ENCODE measurements at places on chromosomes 3 and 15.

- DNase-seq: no peak
These were observed 49.8 kb downstream of the BOC start for GRCh38 chr3:113261063-113261625.

- no peak for DNase-seq
These were observed 308.3 kb upstream of the SEMA6D start for GRCh38 chr15:47409038-47409437.

- no peak for DNase-seq
These were observed 27.2 kb downstream of the CPNE4 start for GRCh38 chr3:132007617-132008016.

DNA sequence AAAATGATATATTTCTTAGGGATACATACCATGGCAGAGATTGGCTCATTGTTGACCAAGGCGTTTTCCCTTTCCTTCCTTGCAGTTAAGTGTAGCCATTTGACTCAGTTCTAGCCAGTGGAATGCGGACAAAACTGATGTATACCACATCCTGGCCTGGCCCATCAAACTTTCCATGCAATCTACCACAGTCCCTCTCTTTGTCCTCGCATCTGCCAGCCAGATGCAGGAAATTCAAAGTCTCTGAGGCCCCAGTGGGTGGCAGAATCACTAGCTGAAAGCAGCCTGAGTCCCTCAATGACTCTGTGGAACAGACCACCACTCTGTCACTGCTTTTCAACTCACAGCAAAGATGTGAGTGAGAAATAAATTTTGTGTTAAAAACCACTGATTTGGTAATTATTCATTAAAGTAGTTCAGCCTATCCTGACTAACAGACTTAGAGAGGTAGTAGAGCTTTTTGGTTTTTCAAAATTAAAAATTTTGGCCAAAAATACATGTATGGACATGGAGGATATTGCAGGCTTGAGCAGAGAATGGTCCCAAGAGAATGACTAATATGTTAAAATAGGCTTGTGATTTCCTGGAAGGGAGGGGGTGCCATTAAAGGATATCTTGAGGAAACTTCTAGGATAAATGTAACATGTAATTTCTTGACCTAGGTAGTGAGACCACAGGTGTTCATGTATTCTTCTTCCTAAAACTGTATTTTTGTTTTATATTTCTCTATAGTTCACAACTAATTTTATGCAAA is 10.9 kb downstream of the LRRFIP2 start:
- DNase-seq: no peak

- peak; percentile 54 for DNase-seq
These were observed 3.7 kb upstream of the MYL3 start for GRCh38 chr3:46866720-46867549.

- DNase-seq: no peak
These were observed 14.2 kb downstream of the CCNL1 start for GRCh38 chr3:157145606-157146322.

DNA sequence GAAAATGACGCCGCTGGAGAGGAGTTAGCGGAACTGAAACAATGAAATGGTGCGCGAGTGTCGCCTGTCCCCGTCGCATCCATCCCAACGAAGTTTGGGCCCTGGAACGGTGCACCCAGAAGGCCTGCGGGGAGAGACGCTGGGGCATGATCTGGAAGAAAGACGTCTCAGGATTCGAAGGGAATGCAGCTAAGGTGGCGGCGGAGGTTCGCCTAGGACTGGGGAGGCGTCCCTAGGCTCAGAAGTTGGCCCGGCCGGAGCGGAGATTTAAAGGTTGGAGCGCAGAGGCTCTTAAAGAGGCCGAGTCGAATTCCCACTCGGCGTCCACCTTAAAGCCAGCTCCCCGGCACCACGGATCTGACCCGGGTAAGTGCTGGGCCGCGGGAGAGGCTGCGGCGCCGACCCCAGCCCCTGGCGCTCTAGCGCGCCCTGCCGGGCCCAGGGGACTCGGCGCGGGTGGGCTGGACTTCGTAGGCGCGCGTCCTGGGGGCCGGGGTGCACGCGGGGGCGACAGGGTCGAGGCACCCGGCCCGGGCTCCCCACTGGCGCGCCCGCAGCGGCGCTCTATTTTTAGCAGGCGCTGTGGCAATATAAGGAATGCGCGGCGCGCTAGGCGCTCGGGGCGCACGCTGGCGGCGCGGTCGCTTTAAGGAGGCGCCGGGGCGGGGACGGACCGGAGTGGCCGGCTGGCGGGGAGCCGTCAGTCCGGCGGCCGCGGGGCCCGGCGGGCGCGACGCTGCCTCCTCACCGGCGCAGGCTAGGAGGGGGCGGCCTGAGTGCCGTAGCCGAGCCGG is at the start of gene MRAS:
TSS of gene MRAS (plus strand) at position 620 of the 794 bp plus-strand sequence. CDS start 24,305 bp downstream, outside the sequence.
- peak; percentile 84 for DNase-seq
